PC-3 (cell line): ENCODE measurements at places on chromosomes 1 and 21. TPM values are rescaled to one million over a fixed set of nuclear protein-coding genes. Genes with fewer than 3 reads are reported as not detected.

DNA sequence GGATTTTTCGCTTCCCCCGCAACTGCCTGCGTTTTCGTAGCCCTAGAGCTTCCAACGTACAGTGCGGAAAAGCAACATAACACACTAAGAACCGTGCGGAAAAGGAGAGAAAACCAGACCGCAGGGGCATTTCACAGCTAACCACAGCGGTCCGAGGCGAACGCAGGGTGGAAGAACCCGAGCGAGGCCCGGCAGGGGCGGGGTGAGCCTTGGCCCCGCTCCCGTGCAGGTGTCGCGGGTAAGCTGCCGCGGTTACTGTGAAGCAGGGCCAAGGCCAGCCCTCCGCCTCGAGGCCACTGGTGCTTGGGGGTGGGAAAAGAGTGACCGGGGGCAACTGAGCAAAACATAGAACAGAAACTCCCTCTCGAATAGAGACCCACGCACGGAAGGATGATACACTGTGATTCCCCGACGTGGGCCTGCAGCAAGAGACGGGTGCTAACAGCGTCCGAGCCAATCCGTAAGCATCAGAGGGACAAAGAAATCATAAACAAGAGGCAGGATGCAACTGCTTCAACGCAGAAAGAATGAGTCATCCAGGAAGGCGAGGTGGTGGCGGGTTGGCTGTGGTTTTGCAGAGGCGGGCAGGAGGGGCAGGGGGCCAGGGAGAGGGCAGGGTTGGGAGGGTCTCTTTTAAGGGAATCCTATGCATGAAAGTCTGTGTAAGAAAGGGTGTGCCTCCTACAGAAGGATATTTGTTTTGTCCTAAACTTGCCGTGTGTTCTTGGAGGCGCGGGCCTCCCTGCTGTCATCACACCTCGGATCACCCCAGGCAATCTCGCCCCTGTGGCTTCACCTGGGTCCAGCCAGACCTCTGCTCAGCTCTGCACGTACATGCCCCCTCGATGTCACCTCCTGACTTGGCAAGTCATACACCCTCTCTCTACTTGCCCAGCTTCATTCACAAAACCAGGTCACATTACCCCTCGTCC is 7.3 kb downstream of the GNG4 start:
- no peaks in the 10 kb centered on the region for H3K27me3 ChIP-seq
- 0 out of 2 replicates have a peak overlapping the region, but pooled peaks have one; percentile 31 for H3K27ac ChIP-seq
- H3K4me1 ChIP-seq = 0 out of 2 replicates have a peak, but pooled peaks cover 3% of the 10 kb centered on the region
- H3K36me3 ChIP-seq = no peaks in the 10 kb centered on the region
- H3K4me3 ChIP-seq = peak overlapping the region; percentile 71

DNA sequence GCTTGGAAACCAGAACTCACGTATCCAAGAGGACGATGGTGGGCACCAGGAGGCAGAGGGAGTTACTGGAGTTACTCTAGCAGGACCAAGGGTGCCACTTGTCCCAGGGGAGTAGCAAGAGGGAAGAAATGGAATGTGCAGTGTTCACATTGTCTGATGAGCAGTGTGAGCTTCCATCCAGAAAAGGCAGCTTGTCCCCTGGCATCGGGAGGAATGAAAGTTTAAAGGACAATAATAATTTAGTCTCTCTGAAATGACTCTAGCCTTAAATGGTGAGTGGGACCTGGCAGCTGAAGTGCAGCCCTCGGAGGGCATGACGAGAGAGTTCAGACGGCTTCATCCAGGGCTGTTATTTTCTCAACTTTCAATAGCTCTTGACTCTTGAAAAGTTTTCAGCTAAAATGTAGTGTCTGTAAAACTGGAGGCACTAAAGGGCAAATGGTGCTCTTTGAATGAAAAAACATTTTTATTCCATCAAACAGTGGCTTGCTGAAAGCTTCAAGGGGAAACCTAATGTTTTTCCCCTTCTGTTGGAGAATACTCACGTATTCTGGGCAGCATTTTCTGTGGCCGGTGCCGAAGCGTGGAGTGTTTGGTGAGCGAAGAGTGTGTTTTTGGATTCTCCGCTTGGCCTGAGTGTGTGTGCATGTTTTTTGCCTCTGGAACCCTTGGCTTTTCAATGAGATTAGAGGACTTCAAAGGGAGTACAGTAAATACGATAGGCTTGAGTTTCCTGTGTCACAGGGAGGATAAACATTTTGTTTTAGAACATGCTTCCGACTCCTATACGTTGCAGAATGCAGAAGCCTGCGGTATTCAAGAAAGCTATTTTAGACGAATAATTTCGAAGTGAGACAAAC is 157.3 kb downstream of the GALNT2 start:
- H3K36me3 ChIP-seq = no peaks in the 10 kb centered on the region
- no peaks in the 10 kb centered on the region for H3K27me3 ChIP-seq
- H3K27ac ChIP-seq = no peak overlapping the region
- H3K4me3 ChIP-seq = no peak overlapping the region
- H3K4me1 ChIP-seq = no peaks in the 10 kb centered on the region

- peak overlapping the region; percentile 89 for H3K4me3 ChIP-seq
- DNase-seq = no peak
- H3K27me3 ChIP-seq = no peaks in the 10 kb centered on the region
- peaks cover 26% of the 10 kb centered on the region for H3K4me1 ChIP-seq
- H3K36me3 ChIP-seq = no peaks in the 10 kb centered on the region
These were observed 1.5 kb downstream of the S100PBP start for GRCh38 chr1:32818804-32819541.

DNA sequence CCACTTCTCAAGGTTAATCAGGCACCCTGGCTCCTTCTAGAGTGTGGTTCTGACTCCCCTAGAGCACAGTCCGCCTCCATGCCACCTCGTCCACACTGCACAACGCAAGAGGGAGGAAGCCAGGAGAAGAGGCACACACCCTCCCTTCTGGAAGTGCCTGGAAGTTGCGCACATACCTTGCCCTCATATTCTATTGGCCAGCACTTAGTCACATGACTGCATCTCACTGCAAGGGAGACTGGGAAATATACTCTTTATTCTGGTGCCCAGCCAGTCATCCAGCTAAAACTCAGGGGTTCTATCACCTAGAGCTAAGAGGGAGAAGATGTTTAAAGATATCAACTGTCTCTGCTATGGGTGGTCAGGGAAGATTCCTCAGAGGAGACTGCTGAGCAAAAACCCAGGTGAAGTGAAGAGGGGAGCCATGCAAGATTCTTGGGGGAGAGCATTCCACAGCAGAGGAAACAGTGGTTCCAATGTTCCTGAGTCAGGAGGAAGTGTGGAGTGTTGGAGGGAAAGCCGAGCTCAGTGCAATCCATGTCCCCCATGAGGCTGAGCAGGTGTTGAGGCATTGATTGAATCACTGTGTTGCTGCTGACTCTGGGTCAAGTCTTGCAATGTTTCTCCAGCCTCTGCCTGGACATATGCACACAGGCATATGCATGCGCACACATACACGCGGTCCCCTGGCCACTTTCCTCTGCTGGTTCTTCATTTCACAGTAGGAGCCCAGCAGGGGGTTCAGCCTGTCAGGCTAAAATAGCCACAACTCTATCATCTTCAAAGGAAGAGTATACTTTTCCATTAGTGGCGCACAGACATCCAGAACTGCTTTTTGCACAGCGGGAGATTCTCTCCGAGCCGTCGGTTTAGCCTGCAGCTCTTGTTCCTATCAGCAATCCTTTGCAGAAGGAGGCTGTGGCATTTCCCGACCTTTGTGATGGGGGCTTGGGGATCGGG is 22.3 kb upstream of the KLHDC7A start:
- H3K27me3 ChIP-seq = peaks cover 39% of the 10 kb centered on the region
- no peaks in the 10 kb centered on the region for H3K36me3 ChIP-seq
- H3K4me1 ChIP-seq = no peaks in the 10 kb centered on the region
- no peak overlapping the region for H3K4me3 ChIP-seq
- H3K27ac ChIP-seq = no peak overlapping the region

DNA sequence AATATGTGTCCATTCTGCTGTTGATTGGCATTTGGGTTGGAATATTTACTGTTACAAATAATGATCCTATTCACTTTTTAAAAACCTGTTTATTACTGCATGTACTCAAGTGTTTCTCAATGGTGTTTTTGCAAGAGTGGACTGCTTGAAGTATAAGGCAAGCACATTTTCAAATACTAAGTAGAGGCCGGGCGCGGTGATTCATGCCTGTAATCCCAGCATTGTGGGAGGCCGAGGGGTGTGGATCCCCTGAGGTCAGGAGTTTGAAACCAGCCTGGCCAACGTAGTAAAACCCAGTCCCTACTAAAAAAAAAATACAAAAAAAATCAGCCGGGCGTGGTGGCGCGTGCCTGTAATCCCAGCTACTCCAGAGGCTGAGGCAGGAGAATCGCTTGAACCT is 276.9 kb upstream of the ADGRL4 start:
- no peaks in the 10 kb centered on the region for H3K36me3 ChIP-seq
- DNase-seq = no peak
- H3K4me3 ChIP-seq = no peak overlapping the region
- no peak overlapping the region for H3K27ac ChIP-seq
- H3K27me3 ChIP-seq = no peaks in the 10 kb centered on the region

The PSMB2 gene
- 61.2 and 88.7 TPM in 2 replicates for total RNA-seq

The IGSF21 gene
- not detected in 2 replicates for total RNA-seq
